ENCODE measurements at places on chromosomes 4 and X.

- DNase-seq, result no peak
Observed at GRCh38 chr4:1516881-1517480, 110.7 kb upstream of the NKX1-1 start.

DNA sequence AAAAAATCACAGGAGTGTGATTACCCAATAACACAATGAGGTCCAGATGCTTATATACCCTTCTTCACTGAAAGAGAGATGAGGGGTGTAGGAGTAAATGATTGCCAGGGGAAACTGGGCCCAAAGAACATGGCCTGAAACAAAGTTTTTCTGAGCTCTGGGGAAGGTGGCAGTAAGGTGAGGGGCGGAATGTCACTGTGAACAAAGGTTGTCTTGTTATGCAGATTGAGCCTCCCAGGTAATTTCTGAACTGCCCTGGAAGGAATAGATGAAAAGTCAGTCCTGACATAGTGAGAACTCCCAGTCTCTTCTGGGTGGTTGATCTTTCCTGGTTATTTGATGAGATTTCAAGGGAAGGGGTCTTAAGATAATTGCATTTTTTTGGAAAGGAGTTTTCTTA, 2.5 kb upstream of the TMEM47 start:
- no peak for DNase-seq

GRCh38 chr4:26325191-26325590, 4.4 kb downstream of the RBPJ start:
- DNase-seq, result no peak

DNA sequence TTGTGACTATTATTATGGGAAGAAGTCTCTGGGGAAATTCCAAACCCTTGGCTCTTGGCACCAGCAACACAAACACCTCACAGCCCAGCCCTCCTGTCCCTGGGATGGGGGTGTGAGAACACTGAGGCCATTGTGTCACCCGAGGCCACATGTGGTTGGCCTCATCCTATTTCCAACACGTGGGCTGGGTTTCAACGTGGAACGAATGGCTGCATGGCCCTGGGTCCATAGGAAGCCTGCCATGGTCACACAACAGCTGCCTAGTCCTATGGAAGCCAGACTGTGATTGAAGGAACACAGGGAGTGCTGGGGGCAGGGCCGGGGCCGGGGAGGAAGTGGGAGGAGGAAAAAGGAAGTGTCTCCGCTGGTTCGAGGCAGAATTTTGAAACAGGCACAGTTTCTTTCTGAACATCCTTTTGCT, 10.0 kb downstream of the CLCN4 start:
- no peak for DNase-seq

DNA sequence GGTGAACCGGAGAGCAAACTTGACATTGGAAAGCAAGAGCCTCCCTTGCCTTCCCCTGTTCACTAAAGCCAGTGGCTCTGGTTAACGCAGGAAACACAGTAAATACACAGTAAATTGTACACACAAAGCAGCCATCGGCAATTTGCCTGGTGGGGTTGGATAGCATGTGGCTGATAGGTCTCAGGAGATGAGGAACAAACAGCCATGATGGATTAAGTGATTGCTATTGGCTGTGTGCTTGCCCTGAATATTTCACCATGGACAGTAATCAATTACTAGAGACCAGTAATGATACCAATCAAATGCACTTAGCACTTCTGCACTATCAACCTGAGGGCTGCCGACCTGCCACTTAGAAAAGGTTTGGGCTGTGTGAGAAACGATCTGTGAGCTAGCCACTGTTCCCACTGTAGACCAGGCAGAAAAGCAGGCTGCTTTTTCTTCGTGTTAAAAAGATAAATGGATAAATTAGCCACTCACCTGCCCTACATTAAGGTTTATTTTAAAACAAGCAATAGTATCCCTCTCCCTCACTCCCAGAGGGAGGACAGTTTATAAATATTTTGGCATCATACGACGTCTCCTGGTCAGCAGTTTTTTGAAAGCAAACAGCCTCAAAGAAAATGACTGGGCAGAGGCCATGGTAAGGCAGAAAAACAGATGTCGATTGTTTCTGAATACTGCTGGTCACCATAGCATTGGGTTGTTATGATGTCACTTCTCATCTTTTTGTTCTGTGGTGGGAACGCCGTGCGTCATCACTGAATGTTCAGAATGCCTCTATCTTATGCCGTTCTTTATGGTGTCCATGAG, 167.1 kb downstream of the MAML3 start:
- no peak for DNase-seq

GRCh38 chrX:78106651-78106986, 2.6 kb downstream of the PGK1 start:
- no peak for DNase-seq

DNA sequence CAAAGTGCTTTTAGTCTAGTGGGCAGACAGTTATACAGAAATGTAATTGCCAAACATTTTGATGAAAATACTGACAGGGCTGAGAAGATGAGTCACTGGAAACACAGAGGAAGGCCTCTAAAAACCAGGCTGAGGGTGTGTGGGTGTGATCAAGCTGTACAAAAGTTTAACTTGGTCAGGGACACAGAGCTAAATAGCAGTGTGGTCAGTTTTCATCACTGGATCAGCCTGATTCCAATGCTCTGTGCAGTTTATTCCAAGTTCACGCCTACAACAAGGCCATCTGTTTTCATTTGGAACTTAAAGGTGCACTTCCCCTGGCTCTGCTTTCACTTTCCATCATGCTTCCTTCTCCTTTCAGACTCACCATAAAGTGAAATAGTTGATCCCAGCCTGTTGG, 10.6 kb downstream of the CENPVL3 start:
- DNase-seq, result no peak

GRCh38 chrX:109760209-109760921, 27.3 kb upstream of the ACSL4 start:
- DNase-seq, result no peak

- no peak for DNase-seq
Observed at GRCh38 chr4:97952763-97953162, 190.5 kb downstream of the STPG2 start.

DNA sequence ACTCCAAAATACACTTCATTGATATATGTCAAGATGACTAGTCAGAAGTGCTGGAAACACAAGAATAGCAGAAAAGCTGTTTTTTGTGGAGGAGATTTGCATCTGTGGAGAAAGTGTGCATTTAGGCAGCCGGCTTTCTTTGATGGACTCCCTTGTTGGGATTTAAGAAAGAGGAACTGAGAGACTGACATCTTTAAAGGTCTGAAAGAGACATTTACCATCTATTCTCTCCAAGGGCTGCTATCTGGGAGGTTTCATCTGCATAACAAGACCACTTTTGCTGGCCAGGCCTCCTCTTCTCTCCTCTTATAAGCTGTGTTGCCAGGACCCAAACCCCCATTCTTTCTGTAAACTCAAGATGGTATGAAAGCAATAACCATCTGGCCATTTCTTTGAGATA, 1065.0 kb downstream of the NLGN4X start:
- DNase-seq, result no peak

- no peak for DNase-seq
Observed at GRCh38 chrX:148658115-148658730, 157.8 kb downstream of the AFF2 start.

DNA sequence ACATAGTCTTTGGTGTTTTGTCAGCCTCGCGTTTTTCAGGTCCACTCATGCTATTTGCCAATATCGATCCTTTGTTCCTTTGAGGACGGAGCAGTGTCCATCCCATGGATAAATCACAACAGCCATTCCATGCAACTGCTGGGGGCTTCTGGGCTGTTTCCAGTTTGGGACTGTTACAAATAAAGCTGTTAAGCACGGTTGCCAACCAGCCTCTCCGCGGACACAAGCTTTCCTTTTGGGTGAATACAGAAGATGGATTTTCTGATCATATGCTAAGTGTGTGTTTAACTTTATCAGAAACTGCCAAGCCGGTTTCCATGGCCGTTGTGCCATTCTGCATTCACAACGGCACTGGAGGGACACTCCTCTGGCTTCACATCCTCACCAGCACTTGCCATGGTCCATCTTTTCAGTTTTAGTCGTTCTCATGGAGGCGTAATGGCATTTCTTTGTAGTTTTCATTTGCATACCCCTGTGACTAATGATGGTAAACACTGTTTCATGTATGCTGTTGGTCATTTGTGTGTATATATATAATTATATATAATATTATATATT, 67.8 kb downstream of the ABLIM2 start:
- DNase-seq, result no peak

- DNase-seq, result no peak
Observed at GRCh38 chr4:28883211-28883610, 1837.0 kb upstream of the PCDH7 start.

DNA sequence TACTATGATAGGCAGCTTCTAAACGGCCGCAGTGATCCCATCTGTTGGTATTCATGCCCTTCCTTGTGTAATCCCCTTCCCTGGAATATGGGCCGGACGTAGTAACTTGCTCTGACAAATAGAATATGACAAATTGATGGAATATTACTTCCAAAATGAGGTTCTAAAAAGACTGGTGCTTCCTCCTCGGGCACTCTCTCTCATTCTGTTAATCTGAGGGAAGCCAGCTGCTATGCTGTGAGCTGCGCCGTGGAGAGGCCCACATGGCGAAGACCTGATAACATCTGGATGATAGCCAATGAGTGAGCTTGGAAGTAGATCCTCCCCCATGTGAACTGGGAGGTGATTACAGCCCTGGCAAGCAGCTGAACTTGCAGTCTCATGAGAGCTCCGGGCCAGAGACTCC, 27.2 kb upstream of the SLC25A4 start:
- no peak for DNase-seq

GRCh38 chr4:4455210-4455865, 68.4 kb downstream of the NSG1 start:
- DNase-seq, result no peak

GRCh38 chr4:138736362-138736761, 279.2 kb upstream of the NOCT start:
- DNase-seq, result no peak

DNA sequence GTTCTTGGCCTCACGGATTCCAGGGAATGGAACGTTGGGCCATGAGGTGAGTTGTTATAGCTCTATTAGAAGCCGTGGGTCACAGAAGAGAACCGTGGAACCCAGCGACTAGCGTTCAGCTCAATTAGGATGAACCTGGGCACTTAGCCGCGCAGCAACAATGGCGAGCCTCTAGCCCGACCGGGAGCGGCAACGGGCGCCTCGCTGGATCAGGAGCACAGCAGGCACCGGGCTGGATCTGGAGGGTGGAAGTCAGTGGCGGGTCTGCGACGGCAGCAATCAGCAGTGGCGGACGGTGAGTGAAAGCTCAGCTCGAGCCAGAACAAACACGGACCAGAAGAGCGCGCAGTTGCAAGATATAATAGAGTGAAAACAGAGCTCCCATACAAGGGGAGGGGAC, 34.2 kb downstream of the AGA start:
- DNase-seq, result no peak

Data from activated CD4-positive, alpha-beta T cell treated with anti-CD3 and anti-CD28 coated beads for 1 hour (primary cell).